Fibroblast of villous mesenchyme (primary cell): ENCODE measurements at places on chromosomes 2 and 18. TPM values are rescaled to one million over a fixed set of nuclear protein-coding genes. Genes with fewer than 3 reads are reported as not detected.
A peak's percentile ranks its signal among the peaks of the same experiment; 100 is the strongest.

SERPINB3 gene
- total RNA-seq = not detected in 2 replicates

GRCh38 chr2:16525265-16525887 lies 140.3 kb downstream of the CYRIA start:
- DNase-seq = peak; percentile 6

DNA sequence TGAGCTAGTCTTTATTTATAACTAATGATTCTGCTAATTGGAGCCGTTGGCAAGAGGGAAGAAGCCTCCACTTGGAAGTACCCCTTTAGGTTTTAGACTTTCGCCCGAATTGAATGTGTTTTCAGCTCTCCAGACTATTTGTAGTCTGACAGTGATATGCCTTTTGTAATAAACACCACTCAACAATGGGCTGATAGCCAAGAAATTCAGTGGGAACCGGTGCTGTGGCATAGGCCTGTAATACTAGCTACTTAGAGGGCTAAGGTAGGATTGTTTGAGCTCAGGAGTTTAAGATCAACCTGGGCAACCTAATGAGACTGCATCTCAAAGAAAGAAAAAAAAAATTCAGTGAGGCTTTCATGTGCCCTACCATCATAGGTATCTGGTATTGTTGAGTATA lies 13.6 kb upstream of the ZSCAN30 start:
- no peak for DNase-seq

- DNase-seq = no peak
Observed at GRCh38 chr2:20649576-20649975, 1.3 kb downstream of the HS1BP3 start.

DNA sequence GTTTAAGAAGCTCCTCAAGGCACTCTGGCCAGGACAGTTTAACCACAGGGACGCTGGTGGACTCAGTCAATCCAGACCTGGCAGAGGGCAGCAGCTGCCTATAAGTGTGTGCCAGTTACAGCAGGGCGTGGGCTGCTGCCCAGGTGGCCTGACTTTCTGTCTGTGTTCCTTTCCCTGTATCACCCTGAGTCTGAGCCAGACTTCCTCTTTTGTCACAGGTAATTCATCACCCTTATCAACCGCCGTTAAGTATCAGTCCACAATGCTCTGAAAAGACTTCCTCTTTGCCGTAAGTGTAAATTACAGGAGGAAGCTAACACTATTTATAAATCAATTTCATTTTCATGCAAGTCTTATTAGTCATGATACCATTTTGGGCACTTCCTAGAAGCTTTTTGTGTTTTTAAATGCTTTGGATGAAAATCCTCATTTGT lies 7.0 kb downstream of the LPIN1 start:
- no peak for DNase-seq

GRCh38 chr2:8193686-8194615 lies 487.9 kb upstream of the ID2 start:
- no peak for DNase-seq

DNA sequence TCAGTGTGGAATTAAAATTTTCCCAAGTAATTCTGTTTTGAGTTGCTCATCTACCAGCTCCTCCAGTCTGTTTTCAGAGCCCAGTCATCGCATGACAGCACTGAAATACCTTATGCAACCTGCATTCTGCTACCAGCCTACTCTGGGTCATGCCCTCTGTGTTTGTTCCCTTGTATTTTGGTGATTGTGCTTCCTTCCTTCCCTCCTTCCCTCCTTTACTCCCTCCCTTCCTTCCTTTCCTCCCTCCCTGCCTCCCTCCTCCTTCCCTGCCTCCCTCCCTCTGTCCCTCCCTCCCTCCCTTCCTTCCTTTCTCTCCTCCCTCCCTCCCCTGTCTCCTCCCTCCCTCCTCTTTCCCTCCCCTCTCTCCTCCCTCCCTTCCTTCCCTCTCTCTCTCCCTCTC lies 289.6 kb downstream of the CDH2 start:
- peak; percentile 10 for DNase-seq

- DNase-seq = no peak
Observed at GRCh38 chr18:76399613-76400391, 95.2 kb downstream of the ZNF516 start.

DNA sequence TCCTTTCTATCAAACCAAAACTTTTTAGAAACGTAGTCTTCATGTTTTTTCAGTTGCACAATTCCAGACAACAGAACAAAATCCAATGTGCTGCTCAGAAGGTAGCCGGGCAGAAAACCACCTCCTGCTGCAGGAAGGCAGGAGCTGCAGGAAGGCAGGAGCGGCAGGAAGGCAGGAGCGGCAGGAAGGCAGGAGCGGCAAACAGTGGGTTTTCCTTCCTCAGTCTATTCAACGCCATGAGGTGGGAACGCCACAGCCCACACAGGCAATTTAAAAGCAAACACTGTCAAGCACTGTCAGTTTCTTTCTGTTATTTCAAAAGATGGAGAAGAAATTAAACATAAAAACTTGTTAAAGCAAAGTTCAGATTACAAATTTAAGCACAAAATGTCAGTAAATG lies 601.2 kb upstream of the SALL3 start:
- no peak for DNase-seq

DNA sequence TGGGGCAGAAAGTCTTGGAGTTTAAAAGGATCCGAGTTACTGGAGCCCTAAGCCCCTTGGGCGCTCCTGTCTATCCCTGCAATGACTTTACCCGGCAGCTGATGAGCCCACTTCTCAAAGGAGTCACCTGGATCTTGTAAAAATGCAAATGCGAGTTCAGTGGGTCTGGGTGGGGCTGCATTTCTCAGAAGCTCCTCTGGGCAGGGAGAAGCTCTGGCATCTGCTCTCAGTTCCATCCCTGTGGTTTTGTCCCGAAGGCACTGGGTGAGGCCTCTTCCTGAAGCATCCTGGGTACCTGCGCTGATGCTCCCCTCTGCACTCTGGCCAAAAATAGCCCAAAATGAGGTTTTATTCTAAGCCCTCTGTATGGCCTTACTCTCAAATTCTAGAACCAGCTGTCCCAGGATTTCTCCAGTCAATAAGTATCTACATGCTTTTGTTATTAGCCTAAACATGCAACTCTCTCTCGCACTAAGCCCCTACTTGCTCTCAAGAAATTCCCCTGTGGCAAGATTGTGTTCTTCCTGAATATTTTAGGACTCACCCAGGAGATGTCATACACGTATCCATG lies 167.8 kb upstream of the APCDD1 start:
- DNase-seq = no peak
